NCI-H187 (cell line): ENCODE measurements at places on chromosomes 1 and 21.
A peak's percentile ranks its signal among the peaks of the same experiment; 100 is the strongest.

DNA sequence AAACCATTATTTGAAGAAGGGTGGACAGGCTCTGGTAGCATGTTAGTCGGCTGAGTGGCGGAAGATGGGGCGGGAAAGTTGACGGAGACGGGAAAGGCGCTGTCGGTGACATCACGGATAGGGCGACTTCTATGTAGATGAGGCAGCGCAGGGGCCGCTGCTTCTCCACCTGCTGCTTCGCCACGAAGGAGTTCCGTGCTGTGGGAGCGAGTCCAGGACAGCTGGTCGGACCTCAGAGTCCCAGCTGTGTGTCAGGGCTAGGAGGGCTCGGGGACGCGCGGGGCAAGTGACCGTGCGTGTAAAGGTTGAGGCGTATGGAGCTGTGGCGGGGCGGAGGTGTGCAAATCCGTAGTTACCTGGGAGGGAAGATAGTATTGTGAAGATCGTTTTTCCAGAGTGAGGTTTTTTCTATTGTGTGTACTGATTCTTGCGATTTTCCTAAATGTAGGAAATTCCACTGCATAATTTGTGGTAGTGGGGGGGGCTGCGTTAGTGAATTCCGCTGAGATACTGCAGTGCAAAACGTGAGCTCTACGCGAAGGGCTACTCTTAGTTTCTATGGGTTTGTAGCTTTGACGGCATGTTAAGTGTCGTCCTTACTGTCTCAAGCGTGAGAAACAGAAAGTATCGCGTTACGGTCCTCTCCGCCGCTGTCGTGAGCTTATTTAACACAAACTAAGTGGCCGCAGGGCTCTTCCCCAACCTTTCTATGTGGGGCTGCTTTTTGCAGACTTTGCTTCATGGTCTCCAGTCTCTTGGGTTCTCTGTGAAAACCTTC lies 111.2 kb upstream of the NBPF11 start:
- peak; percentile 71 for DNase-seq

GRCh38 chr1:114153261-114154145 lies at the start of gene SYT6:
SYT6 (minus strand) TSS chr1:114153869; CDS start chr1:114153772, 97 bp downstream.
- DNase-seq: no peak

GRCh38 chr1:203680765-203681164 lies 54.1 kb downstream of the ATP2B4 start:
- no peak for DNase-seq

- DNase-seq: no peak
Observed at GRCh38 chr1:2237773-2238172, 9.7 kb downstream of the SKI start.

GRCh38 chr1:184399192-184399847 lies 12.5 kb downstream of the C1orf21 start:
- no peak for DNase-seq

- no peak for DNase-seq
Observed at GRCh38 chr1:66521721-66522365, 12.1 kb upstream of the SGIP1 start.

GRCh38 chr21:40813918-40814317 lies 33.0 kb downstream of the DSCAM start:
- no peak for DNase-seq

- DNase-seq: no peak
Observed at GRCh38 chr1:172863031-172863430, 187.7 kb downstream of the TNFSF18 start.
